CD4-positive, alpha-beta T cell treated with Interleukin-12 subunit alpha and Interleukin-12 subunit beta, for 1 hour (primary cell): ENCODE measurements at places on chromosomes 11 and 22.

GRCh38 chr22:44448271-44448830 is 49.7 kb downstream of the RTL6 start:
- DNase-seq = no peak

DNA sequence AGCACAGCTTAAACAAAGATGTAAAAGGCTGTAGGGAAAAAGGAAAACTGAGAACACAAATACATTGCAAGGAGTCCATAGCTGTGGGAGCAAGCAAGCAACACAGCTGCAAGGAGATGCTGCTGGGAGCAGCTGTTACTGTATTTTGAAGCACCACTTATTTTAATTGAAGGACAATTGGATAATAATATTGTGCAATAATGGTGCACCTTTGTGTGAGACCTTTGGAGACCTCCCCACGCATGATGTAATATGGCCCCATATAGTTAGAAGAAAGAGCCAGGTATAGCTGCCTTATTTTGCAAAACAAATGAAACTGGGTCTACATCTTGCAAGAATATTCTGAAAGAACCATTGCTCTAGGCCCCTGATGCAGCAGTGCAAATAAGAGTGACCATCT is 191.1 kb upstream of the KIRREL3 start:
- no peak for DNase-seq

DNA sequence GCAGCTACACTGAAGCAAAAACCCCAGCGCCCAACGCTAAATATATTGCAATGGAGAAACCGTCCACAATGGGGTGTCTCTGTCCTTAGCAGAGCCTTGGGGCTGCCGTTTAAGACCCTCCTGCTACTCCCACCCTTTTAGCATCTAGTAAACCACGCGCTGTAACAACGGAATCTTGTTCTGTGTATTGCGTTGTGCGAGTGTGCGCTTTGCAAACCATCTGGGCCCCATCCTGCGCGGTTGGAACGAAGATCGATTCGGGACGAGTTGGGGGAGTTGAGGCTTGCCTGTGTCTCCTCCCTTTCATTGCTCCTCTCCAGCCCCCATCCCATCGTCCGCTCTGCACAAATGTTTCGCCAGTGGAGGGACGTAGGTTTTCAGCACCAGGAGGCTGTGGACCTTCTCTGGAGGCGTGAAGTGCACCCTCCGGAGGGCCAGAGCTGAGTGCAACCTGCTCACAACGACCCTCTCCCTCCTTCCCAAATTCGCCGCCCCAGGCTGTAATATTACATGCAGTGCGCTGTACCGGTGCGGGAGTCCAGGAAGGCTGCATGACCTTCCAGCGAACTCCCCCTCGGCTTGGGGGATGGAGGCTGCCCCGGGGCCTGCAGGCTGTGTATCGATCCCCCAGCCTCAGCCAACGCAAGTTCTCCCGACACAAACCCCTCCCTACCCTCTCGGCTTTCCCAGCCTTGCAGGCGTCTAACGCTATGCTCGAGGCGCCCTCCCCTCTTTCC is 1.6 kb upstream of the KMT2A start:
- DNase-seq = peak; percentile 23

DNA sequence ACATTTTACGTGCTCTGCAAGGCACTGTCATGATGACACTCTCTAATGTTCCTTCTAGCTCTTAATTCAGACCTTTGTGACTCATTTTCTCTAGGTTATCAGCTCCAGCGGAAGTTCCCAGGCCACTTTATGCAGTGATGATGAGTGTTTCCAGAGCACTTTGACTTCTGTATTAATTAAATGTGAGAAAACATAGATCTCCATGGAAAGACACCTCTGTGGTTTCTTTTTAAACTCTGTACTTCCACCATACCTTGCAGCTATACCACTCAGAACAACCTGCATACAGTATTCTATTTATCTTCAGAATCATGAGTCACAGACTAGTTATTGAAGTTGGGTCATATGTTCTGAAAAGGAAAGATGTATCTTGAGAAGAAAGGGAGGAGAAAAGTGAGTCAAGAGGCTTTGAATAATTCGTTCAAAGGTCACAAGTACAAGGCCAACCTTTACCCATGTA is 175.6 kb upstream of the TENM4 start:
- DNase-seq = no peak

- DNase-seq = no peak
Measured at GRCh38 chr22:37740455-37741311, 43.8 kb downstream of the TRIOBP start.

DNA sequence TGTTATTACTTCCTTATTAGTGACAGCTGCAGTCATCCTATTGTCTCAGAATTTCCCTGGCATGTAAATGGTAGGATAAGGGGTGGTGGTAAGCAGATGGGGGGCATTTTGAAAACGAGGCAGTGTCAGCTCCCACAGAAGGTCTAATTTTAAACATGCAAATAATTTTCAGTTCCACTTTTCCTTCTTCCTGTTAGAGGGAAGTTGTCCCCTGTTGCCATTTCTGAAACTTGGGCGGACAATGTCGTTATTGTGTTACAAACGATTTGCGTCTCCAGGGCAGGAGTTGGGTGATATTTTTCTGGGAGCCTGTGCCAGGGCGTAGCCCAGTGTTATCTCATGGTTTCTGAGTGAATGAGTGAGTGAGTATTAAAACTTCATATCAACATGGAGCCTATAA is 7.4 kb downstream of the PTPRJ start:
- no peak for DNase-seq

- no peak for DNase-seq
Measured at GRCh38 chr11:120752668-120753067, 241.1 kb downstream of the GRIK4 start.

DNA sequence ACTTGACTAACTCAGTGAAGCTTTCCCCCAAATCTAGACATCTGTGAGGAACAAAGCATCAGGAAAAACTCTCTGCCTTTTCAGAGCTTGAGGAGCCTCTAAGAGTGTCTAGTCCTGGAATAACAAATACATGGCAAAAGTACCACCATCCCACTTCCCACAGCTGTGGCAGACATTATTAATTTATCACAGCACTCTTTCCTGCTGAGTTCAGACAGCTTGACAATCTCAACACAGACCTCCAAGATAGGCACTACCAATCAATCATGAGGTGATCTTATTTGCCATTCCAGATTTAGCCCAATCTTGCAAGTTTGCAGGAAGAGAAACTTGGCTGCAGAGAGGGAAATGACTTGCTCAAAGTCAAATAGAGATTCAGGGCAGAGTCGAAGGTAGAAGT is 202.8 kb downstream of the MN1 start:
- no peak for DNase-seq

- DNase-seq = no peak
Measured at GRCh38 chr11:41246399-41246745, 213.1 kb downstream of the LRRC4C start.

GRCh38 chr22:16818538-16818937 is 6.7 kb downstream of the XKR3 start:
- DNase-seq = no peak

DNA sequence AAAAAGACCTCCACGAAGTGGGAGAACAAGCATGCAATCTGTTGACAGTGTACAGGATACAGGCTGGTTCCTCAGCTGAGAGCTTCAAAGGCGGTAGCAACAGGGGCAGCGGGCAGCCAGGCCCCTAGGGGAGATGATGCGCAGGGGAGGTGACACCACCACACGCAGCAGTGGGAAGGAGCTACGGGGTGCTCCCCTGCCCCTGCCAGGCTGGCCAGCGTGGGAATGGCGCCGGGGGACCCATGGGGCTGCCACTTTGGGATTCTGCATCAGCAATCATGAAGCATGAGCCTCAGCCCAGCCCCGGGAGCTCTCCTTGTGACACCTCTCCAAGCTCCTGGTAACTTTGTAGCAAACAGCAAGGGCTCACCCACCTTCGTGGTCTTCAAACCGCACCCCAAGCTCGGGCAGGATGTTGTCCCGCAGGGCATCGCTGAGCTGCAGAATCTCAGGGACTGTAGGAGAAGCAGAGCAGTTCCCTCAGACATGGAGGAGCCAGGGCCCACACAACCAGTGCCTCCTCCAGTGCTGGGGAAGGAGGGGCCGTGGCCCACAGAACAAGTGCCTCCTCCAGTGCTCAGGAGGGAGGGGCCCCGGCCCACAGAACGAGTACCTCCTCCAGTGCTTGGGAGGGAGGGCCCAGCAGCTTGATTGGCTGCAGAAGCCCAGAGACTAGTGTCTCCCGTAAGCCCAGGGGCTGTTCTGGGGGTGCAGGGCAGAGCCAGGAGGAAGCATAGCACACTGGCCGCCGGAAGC is 14.6 kb upstream of the NAP1L4 start:
- peak; percentile 30 for DNase-seq

GRCh38 chr11:94150704-94151685 is 22.4 kb downstream of the PANX1 start:
- DNase-seq = no peak

GRCh38 chr11:96748639-96749370 is 359.0 kb downstream of the JRKL start:
- no peak for DNase-seq

DNA sequence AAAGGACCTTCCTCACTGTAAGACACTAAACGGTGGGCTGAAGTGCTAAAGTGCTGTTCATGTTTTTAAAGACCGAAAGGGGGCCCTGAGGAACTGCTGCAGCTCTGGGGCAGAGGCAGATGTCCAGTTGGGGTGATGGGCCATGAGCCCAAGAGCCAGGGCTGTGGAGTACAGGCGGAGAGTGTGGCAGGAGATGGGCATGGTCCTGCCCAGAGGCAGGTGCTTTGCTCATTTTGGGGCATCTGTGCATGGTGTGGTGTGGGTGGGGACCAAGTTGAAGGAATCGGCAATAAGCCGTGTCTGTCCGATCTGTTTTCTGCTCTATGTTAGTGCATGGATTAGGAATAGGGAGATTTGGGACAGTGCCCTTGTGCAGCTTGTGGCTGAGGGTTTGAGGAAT is 258.3 kb downstream of the NTM start:
- no peak for DNase-seq

DNA sequence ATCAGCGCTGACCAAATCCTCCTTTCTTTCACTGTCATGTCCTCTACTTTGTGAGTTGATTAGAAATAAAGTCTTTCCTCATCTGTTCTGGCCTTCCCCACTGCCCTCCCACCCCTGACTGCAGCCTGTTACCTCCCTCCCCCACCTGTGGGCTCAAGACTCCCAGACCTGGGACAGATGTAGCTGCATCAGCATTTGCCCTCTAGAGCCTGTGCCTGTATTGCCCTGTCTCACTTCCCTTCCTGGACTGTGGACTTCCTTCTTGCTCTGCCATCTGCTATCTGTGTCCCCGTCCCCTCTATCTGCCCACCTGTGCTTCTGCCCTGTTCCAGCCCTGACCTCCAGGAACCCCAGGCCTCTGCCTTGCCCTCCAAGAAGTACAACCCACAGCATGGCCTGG is 122.5 kb downstream of the GALNT18 start:
- no peak for DNase-seq

DNA sequence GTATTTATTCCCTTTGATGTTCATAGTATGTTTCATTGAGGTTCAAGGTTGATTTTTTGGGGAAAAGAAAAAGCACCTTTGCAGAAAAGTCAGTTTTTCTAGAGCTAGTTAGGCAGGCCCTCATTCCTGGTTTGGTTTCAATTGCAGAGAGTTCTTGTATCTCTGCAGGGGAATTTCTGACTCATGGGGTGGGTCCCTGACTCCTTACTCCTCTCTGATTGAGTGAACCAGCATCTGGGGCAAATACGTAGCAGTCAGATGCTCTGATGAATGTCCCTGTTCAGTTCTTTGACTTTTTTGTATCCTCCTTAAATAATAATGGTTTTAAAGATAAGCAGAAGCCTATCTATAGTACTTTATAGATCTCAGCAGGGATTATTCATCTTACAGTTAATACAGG is 7.7 kb upstream of the NCR3LG1 start:
- DNase-seq = no peak
